ENCODE measurements at places on chromosomes 1 and 21.

DNA sequence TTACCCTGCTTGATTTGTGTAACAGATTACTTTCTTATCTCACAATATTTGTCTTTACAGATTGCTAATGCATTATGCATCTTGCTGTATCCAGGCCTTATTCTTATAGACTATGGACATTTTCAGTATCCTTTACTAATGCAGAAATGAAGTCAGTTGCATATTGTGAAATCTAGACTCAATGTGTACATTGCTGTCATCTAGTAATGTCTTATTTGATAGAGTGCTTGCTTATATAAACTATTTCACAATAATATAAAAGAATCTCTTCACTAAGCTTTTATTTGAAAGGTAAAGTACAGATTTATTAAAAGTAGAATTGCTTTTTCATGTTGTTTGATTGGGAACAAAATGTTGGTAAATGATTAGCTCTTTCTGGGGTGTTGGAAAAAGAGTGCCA is 39.6 kb downstream of the ALG6 start:
- DNase-seq, result no peak

DNA sequence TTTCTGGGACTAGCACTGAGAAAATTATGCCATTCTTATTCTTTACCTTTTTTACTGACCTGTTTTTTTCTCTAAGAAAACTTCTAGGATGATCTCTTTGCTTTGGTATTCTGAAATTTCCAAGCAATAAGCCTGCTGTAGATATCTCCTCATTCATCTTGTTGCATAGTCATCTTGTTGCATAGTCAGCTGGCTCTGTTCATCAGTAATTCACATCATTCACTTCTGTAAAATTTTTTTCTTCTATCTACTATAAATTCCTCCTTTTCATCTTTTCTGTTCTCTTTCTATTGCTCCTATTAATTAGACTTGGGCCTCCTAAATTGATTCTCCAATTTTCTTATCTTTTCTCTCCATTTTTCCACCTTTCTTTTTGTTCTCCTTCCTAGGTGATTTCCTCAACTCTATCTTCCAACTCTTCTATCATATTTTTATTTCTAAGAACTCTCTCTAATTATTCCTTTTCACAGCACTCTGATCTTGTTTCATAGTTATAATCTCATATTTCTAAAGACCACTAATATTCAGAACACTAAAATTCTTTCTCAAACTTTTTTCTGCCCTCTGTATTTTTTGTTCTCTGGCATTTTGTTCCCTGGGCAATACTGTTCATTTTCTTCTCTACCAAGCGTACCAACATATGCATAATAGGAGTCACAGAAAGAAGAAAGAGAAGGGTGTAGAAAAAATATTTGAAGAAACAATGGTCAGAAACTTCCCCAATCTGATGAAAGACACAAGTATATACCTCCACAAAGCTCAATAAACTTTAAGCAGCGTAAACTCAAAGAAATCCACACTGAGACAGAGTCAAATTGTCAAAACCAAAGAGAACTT is 17.7 kb downstream of the TUT4 start:
- no peak for DNase-seq

- no peak for DNase-seq
Measured at GRCh38 chr1:62905872-62906271, 121.9 kb downstream of the ATG4C start.

DNA sequence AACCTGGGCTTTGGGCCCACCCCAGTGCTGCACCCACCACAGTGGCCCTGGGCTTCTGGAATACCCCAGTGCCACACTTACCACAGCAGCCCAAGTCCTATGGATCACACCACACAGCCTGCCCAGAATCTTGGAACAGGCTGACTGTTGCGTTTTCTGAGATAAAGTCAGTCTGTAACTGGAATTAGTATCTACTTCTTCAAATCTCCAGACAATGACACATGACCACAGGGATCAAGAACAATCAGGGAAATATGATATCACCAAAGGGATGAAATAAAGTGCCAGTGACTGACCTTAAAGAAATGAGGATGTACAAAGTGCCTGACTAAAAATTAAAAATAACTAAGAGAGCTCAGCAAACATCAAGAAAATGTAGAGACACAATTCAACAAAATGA is 239.7 kb upstream of the PLD5 start:
- no peak for DNase-seq

GRCh38 chr1:201020721-201021629 is 2.5 kb downstream of the KIF21B start:
- DNase-seq, result peak; percentile 43

GRCh38 chr1:241698177-241698576 is 46.1 kb downstream of the WDR64 start:
- DNase-seq, result no peak

- DNase-seq, result no peak
Measured at GRCh38 chr1:45442272-45442671, 48.7 kb downstream of the TESK2 start.

- no peak for DNase-seq
Measured at GRCh38 chr1:18452550-18452949, 28.2 kb upstream of the KLHDC7A start.

- DNase-seq, result no peak
Measured at GRCh38 chr1:225813214-225813964, 3.5 kb downstream of the EPHX1 start.

DNA sequence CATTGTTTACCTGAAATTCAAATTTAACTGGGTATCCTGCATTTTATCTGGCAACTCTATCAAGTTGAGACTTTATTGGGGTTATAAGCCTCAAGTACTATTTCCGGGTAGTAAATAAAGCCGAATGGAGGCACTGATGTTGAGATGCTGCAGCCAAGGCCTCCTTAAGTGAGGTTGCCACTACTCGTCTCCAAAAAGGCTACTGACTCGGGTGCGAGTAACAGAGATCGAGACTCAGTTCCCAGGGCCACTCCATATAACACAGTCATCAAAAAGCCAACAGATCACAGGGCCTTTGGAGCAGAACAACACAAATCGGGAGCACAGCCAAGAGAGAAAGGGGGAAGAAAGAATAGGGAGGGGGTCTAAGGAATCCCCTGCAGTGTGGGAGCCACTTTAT is 524 bp downstream of the COPA start:
- DNase-seq, result no peak

DNA sequence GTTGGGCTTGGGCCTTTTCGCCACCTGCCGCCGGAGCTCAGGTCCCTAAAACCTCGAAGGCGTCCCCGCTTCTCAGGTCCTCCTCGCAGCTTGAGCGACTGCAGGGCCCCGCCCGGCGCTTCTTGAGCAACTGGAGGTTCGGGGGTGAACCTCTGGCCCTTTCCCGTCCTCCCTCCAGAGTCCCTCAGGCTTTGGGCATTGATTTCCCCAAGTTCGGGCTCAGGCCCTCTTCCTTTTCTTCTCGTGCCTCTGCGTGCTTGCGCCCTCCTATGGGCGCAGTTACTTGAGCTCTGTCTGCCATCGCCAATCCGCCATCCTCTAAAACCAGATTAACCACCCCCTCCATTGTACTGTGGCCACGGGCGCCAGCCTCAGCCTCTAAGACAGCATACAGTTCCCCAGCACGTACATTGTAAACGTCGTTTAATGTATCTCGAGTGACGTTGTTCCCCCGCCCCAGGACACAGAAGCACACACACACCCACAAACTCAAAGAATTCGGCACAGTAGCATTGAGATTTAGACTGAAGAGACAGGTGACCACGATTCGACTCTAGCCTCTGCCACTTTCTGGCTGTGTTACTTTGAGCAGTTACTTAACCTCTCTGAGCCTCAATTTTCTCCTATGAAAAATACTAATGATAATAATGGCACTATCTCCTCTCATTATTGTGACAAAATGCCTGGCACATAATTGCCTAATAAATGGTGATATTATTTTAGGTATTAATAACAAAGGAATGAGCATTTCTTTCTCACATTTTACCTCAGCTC is 22.6 kb downstream of the BTG2 start:
- peak; percentile 60 for DNase-seq

DNA sequence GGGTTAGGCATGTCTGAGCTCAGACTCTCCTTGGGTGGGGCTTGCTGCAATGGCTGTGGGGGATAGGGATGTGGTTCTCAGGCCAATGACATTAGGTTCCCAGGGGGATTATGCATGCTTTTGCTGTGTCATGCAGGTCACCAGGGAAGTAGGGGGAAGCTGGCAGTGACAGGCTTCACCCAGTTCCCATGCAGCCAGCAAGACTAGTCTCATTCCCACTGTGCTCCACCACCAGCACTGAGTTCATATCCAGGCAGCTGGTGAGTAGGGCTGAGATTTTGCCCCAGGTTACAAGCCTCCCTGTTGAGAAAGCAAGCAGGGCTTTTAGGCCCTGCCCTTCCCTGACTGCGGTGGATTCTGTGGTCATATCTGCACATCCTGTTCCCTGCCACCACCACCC is 32.1 kb upstream of the PLA2G5 start:
- no peak for DNase-seq

Data from activated CD8-positive, alpha-beta memory T cell treated with anti-CD3 and anti-CD28 coated beads, Interleukin-2, amount 50 U/mL, for 4 hours (primary cell).